Neural crest cell (in vitro differentiated cells): ENCODE measurements at places on chromosomes 7 and 10. TPM values are rescaled to one million over a fixed set of nuclear protein-coding genes. Genes with fewer than 3 reads are reported as not detected.

Gene BUD23
- 66.9 and 70.8 TPM in 2 replicates for total RNA-seq

GRCh38 chr7:104621321-104621720, 292.9 kb downstream of the LHFPL3 start:
- DNase-seq, result no peak

DNA sequence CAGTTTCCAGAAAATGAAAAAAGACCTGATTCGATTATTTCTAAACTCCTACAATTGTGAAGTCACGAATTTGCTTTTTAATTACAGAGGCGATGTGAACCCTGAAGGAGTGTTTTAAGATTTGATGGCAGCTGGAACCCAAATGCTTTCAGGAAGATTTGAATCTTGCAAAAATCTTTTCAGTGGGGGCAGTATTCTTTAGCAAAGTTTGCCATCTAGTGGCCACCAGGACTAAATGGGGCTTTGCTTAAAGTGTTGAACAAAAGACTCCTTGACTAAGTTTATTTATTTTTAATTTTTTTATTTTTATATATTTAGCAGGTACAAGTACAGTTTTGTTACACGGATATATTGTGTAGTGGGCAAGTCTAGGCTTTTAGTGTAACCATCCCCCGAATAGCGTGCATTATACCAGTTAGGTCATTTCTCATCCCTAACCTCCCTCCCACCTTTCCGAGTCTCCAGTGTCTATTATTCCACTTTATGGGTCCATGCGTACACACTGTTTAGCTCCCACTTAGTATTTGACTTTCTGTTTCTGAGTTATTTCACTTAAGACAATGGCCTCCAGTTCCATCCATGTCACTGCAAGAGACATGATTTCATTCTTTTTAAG, 98.8 kb downstream of the CACNB2 start:
- no peak for DNase-seq

- DNase-seq, result no peak
These were observed 332.6 kb downstream of the SH2D4B start for GRCh38 chr10:80870282-80870681.

Gene BAMBI
- 4.8 and 5.5 TPM in 2 replicates for total RNA-seq

GRCh38 chr10:110405380-110405779, 92.3 kb upstream of the DUSP5 start:
- no peak for DNase-seq

DNA sequence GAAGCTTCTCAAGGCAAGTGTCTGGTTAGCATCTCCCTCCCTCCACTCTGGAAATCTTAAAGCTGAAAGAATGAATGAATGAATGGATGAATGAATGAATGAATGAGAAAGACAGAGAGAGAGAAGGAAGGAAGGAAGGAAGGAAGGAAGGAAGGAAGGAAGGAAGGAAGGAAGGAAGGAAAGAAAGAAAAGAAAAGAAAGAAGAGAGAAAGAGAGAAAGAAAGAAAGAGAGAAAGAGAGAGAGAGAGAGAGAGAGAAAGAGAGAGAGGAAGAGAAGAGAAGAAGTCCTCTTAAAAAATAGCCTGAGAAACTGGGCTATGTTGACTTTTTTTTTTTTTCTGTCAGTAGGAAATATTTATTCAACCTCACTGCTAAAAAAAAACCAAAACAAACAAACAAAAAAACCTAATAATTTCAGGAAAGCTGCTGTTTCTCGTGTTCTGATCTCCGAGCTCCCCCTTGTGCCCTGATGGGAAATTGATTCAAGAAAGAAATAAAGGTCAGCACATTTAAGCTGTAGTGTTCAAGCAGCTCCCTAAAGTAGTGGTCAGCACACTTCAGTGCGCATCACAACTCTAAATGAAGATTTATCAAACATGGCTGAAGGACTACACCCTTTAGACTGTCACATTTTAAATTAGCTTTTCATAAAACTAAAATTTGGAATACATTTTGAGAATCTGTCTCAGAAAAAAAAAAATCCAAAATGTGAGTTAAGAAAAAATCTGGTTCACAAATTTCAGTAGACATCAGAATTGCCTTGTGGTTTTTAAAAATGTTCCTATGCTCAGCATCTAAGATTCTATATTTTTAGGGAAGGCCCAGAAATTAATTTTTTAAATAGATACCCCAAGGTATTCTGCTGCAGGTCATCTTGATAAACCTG, 154.3 kb downstream of the ELAPOR2 start:
- peak; percentile 29 for DNase-seq

Gene C10orf53
- total RNA-seq, result 0.14 TPM in 1 of 2 replicates, not detected in the other

DNA sequence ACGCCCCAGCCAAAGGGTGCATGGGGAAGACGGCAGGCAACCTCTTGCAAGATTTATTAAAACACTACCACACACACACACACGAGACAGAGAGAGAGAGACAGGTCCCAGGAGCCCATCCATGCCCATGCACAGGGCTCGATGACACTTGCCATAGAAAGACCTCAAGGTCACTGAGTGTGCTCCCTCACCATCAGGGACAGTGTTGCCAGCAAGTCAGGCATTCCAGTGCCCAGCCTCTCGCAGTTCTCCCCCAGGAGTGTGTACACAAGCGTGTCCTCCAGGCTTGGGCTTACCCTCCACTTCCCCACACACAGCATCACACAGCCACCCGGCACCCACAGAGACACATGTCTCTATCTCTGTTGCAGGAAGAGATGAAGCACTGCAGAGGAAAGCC, 46.8 kb upstream of the SLF2 start:
- DNase-seq, result no peak

DNA sequence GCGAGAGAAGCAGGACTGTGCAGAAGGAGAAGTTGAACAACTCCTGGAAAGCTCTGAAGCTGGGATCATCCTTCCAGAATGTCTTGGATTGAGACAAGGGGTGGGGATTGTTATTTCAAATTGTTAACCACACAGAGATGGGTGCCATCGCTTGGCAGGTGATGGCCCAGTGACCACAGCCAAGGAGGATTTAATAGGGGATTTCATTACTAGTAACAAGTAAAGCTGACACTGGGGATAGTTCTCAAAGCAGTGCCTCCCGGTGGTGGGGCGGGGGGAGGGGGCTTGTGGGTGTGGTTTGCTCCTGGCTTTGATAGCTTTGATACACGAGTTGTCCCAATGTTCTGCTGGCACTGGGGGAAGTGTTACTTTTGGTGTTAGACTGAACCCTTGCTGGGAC, 59.2 kb downstream of the ZNF503 start:
- no peak for DNase-seq

Gene PODXL
- 21.4 and 22.5 TPM in 2 replicates for total RNA-seq

Gene ACTR3C
- 0.49 and 0.61 TPM in 2 replicates for total RNA-seq

Gene C10orf71
- total RNA-seq, result not detected in 2 replicates

DNA sequence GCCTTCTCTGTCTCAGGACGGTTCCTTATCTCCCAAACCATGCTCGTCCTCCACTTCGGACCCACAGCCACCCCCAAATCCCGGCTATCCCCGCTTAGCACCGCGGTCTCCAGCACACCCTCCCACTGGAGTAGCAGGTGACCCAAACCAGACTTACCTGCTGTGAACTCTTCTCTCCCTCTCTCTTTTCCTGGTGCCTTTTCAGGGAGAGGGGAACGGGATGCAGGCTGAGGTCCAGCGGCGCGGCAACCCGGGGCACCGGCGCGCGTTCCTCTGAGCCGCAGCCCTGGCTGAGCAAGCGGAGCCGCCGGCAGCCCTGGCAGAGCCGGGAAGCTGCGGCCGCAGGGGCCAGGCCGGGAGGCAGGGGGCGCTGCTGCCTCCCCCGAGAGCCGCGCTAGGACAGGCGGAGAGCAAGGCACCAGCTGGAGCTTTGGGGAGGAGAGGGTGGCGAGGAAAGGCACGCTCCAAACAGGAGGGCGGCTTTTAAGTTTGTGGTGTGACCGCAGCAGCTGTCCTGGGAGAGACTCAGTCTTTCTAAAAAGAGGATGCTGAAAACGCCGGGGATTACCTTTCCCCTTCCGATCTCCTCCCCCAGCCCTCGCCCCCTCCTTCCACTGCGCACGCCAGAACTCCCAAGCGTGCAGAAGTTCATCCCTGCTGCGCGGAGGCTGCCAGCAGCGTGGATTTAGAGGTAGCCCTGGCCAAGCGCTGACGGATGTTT, at the start of gene SEMA3D:
Gene SEMA3D, minus strand, starts transcription at position 536 of the 721 bp plus-strand sequence. CDS start 65,165 bp downstream, outside the sequence.
- peak; percentile 83 for DNase-seq

DNA sequence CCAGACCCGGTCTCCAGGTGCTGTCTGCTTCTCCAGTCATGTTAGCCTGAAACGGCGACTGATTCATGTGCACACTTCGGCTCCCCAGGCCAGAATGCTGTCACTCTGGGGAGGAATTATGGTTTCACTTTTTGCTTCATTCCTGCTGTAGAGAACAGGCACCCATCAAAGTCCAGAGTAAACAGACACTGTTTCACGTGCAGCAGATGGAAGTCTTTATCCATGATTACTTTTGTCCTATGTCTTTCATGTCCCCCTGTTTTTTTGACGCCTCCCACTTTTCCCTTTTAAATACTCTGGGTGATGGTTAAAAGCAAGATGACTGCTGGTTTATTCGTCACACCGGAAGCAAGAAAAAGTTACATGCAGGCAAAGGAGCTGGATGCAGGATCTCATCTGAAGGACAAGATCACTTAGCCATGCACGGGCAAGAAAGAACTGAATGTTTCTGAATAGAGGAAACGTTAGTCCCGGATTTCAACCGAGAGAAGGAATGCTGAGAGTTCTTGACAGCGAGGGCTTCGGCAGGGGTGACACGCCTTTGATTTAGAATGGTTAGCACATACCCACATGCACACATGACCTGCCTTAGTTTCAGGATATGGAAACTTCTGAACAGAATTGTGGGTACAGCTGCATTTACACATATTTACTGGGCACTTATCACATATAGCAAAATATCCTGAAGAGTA, 250.0 kb upstream of the KLF6 start:
- DNase-seq, result no peak

Gene PANK1
- total RNA-seq, result 46.9 and 47.2 TPM in 2 replicates

GRCh38 chr10:132185601-132186487, 904 bp upstream of the DPYSL4 start:
- no peak for DNase-seq

GRCh38 chr10:11331046-11331577, 280.3 kb downstream of the USP6NL start:
- DNase-seq, result no peak

GRCh38 chr7:15581352-15581951, 19.6 kb upstream of the AGMO start:
- no peak for DNase-seq

Gene ANK3
- total RNA-seq, result 44.6 and 45.2 TPM in 2 replicates

Gene PRKAR2B
- total RNA-seq, result 14.2 and 14.4 TPM in 2 replicates

- DNase-seq, result no peak
These were observed 3.0 kb downstream of the ZFAND2A start for GRCh38 chr7:1156782-1157535.

DNA sequence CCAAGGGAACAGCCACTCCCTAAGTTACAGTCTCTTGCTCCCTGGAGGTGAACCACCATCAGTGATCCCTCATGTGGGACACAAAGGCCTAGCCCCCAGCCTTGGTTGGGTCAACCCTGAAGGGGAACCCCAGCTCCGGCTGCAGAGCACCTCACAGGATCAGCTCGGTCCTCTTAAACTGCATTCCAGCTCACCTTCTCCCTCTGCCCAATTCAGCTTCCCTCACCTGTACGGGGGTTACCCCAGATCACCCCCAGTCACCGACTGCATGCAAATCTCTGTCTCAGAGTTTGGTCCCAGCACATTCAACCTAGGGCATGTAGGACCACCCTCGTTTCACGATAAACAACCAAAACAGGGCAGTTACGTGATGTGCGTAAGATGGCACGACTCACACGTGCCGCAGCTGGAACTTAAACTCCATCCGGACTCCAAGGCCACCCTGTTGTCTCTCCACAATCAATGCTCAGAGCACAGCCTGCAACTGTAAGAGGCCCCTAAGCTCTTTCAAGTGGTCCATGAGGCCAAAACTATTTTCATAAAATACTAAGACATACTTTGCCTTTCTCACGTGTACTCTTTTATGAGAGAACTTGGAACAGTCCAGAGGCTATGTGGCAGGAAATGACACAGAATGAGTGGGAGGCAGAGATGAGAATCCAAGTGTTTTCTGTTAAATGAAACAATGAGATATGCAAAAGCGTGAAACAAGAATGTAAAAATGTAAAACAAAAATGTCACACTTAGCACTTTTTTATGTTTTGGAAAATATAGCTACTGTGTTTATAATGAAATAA, 285.2 kb downstream of the PTPRN2 start:
- no peak for DNase-seq

Gene SCIN
- total RNA-seq, result not detected in 2 replicates

Gene CRHR2
- 0.18 TPM in 1 of 2 replicates, not detected in the other for total RNA-seq

- DNase-seq, result no peak
These were observed 343.7 kb downstream of the TCERG1L start for GRCh38 chr10:130967784-130968183.

- no peak for DNase-seq
These were observed 9.0 kb upstream of the PLEKHS1 start for GRCh38 chr10:113742466-113742865.
